ENCODE measurements at places on chromosomes 5 and 9. TPM values are rescaled to one million over a fixed set of nuclear protein-coding genes. Genes with fewer than 3 reads are reported as not detected.

DNA sequence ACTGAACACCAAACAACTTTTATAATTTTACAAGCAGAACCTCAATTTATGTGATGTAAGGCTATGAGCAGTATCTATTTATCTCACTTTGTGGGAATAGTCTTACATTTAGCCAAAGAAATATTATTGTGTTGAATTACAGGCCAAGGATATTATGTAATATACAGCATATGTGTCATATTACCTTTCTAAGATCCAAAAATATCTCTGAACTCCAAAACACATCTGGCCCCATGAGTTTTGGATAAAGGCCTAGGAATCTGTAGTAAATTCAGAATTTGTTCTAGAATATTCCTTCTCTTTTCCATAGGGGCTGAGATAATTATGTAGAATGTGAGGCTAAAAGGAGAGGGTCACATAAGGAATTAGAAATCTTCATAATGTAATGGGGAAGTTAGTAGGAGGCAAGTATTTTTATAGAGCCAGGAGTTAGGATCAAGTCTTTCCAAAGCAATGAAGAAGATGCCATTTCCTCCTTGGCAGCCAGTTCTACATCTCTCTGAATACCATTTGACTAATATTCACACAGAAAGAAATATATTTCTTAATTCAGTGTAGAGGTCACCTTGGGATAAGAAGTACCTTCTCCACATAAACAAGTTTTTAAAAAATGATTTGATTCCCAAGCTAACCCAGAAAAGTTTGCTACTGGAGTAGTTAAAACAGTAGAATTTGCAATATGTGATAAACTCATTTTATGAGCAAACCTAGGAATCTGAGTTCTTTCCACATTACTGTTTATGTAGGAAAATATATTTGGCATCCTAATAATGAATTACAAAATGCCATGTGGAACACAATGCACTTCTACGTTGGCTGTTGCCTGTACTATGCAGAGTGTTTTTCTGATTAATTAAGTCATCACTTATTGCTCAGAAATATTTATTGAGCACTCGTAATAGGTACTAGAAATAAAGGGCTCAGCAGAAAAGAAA, 20.3 kb upstream of the GRAMD2B start:
- no peaks in the 10 kb centered on the region for H3K4me1 ChIP-seq
- H3K27ac ChIP-seq, result no peak overlapping the region
- peaks cover 1% of the 10 kb centered on the region for H3K36me3 ChIP-seq

DNA sequence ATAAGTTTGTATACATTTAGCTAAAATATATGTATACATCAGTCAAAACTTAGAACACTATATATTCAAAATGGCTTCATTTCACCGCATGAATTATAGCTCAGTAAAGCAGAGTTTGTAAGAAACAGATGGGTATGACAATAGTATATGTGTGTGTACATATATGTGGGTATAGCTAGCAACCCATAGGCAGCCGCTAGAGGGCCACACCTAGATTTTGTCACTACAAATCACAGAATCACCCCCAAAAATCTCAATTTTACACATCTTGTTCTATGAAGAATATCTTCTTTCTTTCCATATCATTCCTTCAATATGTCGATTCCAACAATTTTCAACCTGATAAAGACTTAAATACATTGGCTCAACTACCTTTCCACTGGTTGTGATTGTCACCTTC, 357.8 kb upstream of the CCNG1 start:
- H3K36me3 ChIP-seq, result no peaks in the 10 kb centered on the region
- H3K27me3 ChIP-seq, result no peaks in the 10 kb centered on the region
- no peaks in the 10 kb centered on the region for H3K4me1 ChIP-seq
- H3K27ac ChIP-seq, result no peak overlapping the region
- DNase-seq, result no peak

The SH3RF2 gene
- total RNA-seq, result not detected

DNA sequence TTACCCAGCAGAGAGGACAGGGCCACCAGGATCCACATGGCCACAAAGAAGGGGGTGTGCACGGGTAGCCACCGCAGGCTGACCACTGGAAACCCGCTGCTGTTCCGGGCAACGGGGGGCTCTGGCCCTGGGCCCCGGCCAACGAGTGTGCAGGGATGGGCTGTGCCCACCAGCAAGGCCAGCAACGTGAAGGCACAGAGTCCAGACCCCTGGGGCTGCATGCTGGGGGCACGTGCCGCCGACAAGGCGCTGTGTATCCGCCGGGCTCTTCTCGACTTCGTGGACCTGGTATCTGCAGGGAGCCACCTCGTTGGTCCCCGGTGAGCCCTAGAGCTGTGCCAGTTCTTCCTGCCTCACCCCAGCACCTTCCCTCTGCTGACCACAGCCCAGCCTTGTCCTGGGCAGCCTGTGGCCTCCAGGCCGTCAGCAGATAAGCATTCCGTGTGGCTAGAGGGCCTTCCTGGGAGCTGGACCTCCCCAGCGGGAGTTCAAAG, 42.2 kb upstream of the CEP72 start:
- H3K27ac ChIP-seq, result no peak overlapping the region
- no peaks in the 10 kb centered on the region for H3K4me1 ChIP-seq
- no peak for DNase-seq
